ENCODE measurements at places on chromosomes 2 and 18.

DNA sequence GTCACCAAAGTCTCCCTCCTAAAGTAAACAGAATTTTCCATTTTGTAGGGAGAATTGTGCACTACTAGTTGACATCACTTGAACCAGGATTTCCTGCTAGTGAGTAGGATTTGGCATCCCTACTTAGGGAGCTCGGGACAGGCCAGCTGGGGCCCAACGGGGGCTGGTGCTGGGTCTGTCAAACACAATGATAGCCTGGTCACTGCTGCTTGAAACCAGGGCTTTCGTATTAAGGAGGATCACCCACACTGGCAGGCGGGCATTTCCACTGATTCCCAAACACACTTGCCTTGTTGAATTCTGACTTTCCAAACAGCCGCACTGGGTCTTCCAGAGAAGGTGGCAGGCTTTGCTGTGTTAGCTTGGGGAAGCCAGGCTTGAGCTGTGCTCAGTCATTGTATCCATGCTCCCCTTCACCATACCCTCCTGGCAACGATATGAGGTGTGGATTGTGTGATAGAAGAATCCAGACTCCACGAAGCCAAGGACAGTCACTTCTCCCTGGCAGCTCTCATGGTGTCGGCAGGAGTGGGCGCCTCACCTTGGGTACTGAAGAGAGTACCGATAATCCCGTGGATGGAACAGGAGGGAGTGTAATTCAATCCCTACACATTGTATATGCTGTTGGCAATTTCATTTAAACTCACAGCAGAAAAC lies 7.5 kb downstream of the GDF7 start:
- DNase-seq, result no peak

DNA sequence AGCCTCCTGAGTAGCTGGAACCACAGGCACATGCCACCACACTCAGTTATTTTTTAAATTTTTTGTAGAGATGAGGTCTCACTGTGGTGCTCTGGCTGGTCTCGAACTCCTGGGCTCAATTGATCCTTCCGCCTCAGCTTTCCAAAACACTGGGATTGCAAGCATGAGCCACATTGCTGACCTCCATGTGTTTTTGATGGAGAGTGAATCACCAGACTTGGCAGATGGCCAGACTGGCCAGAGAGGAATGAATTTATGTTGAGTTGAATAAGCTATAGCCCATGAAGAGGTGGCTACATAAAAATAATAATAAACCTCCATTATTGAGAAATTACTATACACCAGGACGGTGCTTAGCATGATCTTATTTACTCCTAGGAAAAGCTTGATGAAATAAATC lies 91.5 kb downstream of the MREG start:
- DNase-seq, result no peak

GRCh38 chr2:234341306-234341985 lies 155.4 kb downstream of the ARL4C start:
- DNase-seq, result no peak

- DNase-seq, result no peak
Measured at GRCh38 chr2:2896643-2897042, 481.0 kb downstream of the EIPR1 start.

- no peak for DNase-seq
Measured at GRCh38 chr2:121297217-121297830, 12.3 kb upstream of the TFCP2L1 start.

GRCh38 chr2:238811759-238812158 lies 36.1 kb upstream of the TWIST2 start:
- no peak for DNase-seq

DNA sequence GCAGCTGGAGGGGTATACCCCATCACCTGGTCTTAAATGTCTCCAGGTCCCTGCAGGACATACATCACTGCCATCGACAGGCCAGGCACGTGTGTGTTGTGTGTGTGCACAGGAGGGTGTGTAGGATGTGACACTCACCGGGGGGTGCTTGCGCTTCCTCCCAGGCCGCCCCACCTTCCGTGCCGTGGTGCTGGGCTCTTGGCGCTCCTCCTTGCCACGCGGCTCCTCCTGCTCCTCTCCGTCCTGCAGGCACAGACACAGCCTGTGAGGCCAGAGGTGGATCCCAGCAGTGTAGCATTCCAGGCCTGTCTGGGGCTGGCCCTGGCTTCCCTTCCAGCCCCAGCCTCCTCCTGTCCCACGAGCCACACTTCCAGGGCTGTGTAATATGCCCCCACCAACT lies 41.7 kb downstream of the DNMT3A start:
- DNase-seq, result no peak
